Activated CD8-positive, alpha-beta memory T cell treated with anti-CD3 and anti-CD28 coated beads, Interleukin-2, amount 10 ng/mL, durations not matched to agents 7 days and 5 days (primary cell): ENCODE measurements at places on chromosomes 6 and 20. TPM values are rescaled to one million over a fixed set of nuclear protein-coding genes. Genes with fewer than 3 reads are reported as not detected.

- DNase-seq, result no peak
These were observed 50.6 kb upstream of the MAP7 start for GRCh38 chr6:136600818-136601217.

DNA sequence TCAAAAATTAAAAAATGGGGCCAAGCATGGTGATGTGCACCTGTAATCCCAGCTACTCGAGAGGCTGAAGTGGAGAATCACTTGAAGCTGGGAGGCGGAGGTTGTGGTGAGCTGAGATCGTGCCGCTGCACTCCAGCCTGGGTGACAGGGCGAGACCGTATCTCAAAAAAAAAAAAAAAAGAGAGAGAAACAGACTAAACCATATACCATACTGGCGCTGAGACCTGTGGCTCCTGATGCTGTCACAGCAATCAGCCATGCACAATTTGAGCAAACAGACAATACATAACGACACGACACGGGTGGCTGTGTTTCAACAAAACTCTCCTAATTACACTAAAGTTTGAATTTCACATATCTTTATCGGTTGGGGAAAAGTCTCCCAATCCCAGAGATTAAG, 14.9 kb upstream of the CBFA2T2 start:
- DNase-seq, result no peak

DNA sequence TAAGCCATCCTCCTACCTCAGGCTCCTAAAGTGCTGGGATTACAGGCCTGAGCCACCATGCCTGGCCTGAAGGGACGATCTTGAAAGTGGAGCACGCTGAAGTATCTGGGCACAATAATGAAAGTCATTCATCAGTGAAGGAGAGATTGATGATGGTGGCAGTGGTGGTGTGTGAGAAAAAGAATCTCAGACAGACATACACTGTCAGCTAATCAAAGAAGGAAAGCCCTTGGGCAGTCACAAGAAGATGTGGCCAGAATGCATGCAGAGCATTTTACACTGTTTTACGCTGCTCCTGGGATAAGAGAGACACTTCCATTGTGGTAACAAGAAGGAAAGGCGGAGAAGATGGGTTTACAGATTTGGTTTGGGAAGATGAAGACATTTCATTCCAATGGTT, 20.4 kb upstream of the BMP6 start:
- no peak for DNase-seq

DNA sequence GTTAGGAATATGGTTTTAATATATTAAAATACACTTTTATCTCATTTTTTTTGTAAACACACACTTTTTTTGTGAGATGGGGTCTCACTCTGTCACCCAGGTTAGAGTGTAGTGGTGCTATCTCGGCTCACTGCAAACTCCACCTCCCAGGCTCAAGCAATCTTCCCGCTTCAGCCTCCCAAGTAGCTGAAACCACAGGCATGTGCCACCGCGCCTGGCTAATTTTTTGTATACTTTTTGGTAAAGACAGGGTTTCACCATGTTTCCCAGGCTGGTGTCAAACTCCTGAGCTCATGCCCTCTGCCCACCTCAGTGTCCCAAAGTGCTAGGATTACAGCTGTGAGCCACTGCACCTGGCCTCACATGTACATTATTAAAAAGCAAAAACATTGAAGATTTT, 10.8 kb downstream of the IPCEF1 start:
- DNase-seq, result no peak

- no peak for DNase-seq
These were observed 9.1 kb upstream of the SNX9 start for GRCh38 chr6:157813750-157814455.

- DNase-seq, result no peak
These were observed 953.7 kb downstream of the TFAP2A start for GRCh38 chr6:9461188-9461587.

DNA sequence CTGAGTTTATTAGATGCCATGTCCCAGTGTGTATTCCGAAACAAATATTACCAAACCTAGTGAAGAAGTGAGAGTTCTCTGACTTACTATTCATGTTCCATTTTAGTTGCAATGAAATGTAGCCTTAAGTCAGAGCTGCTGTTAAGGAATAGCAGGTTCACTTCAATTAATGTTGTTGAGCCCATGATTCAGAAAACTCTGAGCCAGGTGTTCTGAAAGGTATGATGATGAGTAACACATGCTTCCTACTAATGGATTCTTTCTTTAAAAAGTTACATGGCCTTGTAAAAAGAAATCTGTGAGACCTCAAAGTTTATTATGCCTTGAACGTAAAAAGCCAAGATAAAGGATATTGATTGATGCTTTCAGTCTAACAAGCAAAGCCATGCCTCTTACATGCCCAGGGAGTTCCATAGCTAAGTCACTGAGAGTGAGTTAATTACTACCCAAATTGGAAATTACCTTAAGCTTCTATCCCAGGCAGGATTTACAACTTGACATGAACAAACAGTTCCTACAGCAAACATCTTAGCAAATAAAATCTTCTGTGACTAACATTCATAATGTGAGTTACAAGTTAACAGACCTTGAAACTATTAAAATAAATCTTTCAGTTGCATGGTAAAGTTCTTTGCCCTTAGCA, 122.9 kb downstream of the AKAP7 start:
- DNase-seq, result no peak

GRCh38 chr6:79077715-79078074, 359 bp downstream of the PHIP start:
- peak; percentile 70 for DNase-seq

HLA-DPA1 gene
- 276 TPM for total RNA-seq

SLC22A3 gene
- not detected for total RNA-seq

OR2B6 gene
- not detected for total RNA-seq

RAB5IF gene
- total RNA-seq, result 115 TPM
